CD4-positive, alpha-beta T cell treated with Interleukin-6 for 4 hours (primary cell): ENCODE measurements at places on chromosomes 3 and 15.

DNA sequence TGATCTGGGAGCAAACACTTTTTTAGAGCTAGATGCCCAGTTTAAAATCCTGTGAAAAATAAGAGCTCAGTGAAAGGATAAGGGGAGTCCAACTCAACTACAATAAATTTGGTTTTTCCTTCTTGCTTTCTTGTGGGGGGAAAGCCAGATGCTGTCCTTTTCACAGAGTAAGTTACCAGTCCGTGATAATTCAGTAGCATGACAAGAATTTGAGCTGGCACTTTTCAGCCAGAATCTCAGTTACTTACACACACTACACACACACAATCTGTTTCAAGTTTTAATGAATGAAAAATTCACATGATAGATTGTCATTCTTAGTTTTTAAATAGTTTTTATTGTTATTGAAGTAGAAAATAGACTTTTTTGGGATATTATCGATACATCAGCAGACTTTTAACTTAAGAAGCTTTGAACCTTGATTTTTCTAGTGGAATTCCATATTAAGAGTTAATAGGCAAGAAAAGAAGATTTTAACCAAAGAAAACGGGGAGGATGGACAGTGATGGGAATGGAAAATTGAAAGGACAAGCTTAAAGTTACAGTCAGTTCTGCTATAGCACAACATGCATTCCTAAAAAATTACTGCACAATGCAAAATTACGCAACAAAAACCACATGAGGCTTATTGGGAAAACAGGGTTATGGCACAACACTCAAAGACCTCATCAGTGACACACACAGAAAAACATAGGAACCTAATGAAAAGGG, 47.0 kb downstream of the PSMD6 start:
- no peak for DNase-seq

GRCh38 chr3:196174652-196175051, 36.5 kb downstream of the ZDHHC19 start:
- no peak for DNase-seq

DNA sequence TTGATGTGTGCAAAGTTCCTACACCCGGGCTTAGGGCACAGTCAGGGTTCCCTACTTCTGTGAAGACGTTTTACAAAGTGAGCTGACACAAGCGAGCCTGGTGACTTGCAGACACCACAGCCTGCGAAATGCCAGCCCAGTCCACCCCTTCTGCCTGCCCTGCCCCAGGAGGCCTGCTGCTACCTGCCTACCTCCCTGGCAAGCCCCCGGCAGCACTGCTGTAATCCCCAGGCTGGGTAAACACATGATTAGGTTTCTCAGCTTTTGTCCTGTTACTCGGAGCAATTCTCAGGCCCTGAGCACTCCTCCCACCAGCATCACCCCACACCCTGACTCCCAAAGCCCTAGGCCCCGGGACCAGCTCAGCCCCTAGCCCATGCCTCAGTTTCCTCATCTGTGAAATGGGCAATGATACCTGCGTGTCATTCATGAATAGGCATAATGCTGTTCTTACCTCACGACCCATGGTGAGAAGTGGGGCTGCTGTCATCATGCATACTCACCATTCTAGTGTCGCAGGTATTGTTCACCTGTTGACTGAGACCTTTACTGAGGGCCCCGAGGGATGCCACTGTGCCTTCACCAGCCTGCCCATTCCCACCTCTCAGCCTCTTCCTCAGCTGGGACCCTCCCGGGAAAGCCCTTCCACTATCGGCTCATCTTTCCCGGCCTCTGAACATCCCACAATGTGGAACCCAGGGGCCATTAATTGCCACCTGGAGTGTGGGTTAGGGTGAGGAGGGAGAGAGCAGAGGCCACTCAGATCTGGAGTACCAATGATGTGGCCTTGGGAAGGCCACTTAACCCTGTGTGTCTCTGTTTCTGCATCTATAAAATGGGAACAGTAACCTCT, 31.5 kb upstream of the SLC6A6 start:
- no peak for DNase-seq

GRCh38 chr3:140342668-140343067, 335.2 kb upstream of the TRIM42 start:
- no peak for DNase-seq

DNA sequence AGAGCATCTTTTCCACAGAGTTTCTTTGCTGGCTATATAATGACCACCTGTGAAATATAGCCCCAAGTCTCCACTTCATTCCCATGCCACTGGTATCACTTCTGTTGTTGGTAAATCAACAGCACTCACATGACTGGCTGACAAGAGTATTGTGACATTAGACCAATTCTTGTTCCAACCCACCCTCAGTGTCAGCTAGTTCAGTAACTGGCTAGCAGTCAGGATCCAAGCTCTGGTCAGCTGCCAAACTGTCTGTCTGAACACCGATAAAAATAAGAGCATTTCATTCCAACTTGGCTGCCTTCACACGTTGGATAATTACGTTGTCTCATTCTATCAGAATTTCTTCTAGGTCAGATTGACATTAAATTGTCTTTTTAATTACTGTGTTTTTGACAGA, 166.5 kb downstream of the USP13 start:
- DNase-seq, result no peak

DNA sequence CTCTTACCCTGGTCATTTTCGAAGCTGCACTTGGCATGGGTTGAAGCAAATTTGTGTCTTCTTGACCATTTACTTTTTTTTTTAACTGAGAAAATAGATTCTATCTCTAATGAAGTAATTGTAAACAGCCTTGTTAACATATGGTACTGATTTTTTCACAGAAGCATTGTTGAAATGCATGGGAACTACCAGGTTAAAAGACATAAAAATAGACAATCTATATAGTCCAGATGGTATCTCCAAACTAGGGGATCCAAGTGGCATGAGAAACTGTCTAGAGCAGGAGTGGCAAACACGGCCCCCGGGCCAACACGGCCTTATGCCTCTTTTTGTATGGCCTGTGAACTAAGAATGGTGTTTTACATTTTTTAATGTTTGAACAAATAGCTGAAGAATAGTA, 41.9 kb downstream of the CACNA1D start:
- DNase-seq, result no peak

- no peak for DNase-seq
These were observed 48.2 kb upstream of the SELENOK start for GRCh38 chr3:53939813-53940212.

DNA sequence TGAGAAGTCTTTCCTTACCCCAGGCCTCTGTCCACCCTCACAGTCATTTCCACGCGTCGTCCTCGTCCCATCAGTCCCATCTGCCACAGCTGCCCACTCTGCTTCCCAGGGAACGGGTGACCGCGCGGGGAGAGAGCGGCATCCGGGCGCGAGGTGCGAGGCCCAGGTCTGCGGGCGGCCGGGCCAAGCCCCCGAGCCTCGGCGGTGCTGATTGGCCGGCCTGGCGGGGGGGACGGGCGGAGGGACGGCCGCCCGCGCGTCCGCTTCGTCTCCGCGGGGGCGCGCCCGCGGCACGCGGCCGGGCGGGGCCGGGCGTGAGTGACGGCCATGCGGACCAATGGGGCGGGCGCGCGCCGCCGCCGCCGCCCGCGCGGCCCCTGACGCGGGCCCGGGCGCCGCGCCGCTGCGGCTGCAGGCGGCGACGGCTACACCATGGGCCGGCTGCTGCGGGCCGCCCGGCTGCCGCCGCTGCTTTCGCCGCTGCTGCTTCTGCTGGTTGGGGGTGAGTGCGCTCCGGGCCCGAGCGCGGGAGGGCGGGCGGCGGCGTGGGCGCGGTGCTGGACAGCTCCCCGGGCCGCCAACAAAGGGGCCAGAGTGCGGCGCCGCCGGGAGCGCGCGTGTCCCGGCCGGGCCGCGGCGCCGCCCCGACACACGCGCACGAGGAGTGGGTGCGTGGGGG, at the start of gene PODXL2:
Gene PODXL2 (plus strand): TSS at position 398 of the 679 bp plus-strand sequence. CDS start 35 bp downstream, at position 433.
- DNase-seq, result peak; percentile 58

DNA sequence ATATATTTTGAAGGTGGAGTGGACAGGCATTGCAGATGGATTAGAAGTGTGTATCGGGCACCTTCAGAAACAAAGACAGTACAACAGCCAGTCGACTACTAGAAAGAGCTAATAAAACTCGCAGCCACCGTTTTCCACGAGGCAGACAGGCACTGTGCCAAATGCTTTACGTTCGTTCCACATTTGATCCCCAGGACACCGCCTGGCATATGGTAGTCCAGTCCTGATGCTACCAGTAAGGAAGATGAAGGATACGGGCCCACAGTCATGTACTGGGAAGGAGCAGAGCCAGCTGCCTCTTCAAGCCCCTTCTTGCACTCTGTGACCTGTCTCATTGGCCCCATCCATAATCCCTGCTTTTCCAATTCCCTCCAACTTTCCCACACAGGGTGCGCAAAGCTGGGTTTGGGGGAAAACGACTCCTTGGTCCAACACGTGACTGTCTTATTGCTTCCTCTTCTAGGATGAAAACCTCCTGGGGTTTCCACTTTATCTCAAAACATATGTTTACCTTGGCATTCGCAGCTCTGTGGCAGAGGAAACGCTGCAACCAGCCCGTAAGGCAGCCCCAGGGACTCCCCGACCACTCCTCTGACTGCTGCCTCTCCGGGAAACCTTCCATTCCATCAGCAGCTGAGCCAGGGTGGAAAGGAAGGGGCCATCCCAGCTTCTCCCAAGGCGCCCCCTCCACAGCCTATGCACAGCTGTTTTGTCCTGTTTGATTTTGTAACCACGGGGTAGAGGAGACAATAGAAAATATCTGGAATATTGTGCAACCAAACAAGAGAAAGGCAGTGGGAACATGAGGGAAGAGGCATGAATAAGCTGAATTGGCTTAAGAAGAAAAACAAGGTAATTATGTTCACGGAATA, 107.4 kb downstream of the ADAMTS17 start:
- no peak for DNase-seq

- no peak for DNase-seq
These were observed 21.3 kb downstream of the PLOD2 start for GRCh38 chr3:146139586-146140110.

DNA sequence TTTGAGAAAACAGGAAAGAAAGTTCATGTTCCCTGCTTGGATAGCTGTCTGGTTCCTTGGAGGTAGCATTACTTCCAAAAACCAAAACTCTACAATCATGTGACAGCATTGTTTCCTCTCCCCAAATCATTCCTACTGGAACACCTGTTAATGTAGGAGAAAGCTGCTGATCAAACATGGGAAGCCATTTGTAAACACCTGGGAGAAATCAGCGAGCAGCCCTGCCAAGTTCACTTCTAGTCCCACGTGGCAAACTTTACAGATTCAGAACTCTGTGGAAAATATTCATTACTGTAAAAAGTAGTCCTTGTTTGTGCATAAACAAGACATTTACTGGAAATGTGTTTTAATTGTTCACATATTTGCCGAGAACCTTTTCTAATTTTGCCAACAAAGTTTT, 275.5 kb upstream of the AZI2 start:
- no peak for DNase-seq

DNA sequence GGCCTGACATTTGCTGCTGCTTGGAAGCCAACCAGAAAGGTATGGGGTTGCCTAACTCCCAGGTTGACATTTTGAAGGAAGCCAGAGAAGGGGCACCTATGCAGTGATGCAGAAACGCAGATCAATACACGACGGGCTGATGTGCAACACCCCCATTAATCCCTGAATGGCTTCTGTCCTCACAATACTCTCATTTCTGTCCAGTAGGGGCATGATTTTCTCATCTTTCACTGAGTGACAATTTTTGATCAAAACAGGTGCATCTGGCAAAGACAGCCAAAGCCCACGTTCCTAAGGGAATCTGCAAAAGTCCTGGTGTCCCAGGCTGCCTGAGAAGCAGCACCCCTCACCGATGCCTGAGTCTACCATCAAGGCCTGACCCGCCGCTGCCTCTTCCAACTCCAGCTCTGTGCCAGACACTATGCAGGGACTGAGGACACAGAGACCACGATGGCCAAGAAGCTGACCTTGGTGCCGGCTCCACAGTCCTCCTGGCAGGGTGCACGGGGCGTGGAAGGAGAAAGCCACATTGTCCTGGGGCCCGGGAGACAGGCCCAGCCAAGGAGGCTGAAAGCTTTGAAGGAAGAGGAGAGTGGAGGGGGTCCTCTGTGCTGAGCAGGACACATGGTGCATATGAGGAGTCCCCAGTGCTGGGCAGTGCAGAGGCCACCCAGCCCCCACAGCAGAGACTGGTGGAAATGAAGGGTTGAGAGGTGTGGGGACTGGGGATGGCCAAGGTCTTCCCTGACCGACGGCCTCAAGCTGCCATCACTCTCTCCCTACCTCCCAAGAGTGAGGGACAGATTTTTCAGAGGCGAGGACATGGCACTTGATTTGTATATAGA, 159.6 kb downstream of the NUP210 start:
- DNase-seq, result no peak
